ENCODE measurements at places on chromosomes 12 and 14. TPM values are rescaled to one million over a fixed set of nuclear protein-coding genes. Genes with fewer than 3 reads are reported as not detected.

- no peak for DNase-seq
Measured at GRCh38 chr14:22213120-22213519, 375.9 kb downstream of the DAD1 start.

GRCh38 chr12:108360487-108360886 lies 21.4 kb upstream of the CMKLR1 start:
- DNase-seq, result no peak

SDR39U1 gene
- polyA plus RNA-seq, result 97.8 TPM

CPNE6 gene
- polyA plus RNA-seq, result 3.4 TPM

ZNF891 gene
- polyA plus RNA-seq, result 0.39 TPM

DNA sequence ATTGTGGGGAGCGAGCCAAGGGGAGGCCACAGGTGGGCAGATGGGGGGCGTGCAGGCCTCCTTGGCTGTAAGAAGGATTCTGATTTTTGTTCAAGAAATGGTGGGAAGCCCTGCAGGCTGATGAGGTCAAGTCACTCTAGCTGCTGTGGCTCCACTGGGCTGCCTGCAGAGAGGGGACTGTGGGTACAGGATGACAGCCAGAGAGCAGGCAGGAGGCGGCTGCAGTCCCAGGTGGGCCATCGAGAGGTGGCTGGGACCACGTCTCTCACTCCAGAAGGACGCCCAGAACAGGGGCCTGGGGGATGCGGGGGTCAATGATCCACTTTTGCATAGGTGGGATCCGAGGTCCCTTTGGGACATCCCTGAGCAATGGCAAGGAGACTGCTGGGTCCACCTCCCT lies 9.1 kb downstream of the NCOR2 start:
- no peak for DNase-seq
